ENCODE measurements at places on chromosomes 12 and 14. TPM values are rescaled to one million over a fixed set of nuclear protein-coding genes. Genes with fewer than 3 reads are reported as not detected.

Gene NOP9
- total RNA-seq, result 39.3 TPM

Gene EVL
- total RNA-seq, result 64.0 TPM

Gene TESPA1
- total RNA-seq, result not detected

Gene SSTR1
- total RNA-seq, result 0.93 TPM

Gene CLEC6A
- not detected for total RNA-seq

Gene SIX1
- 0.46 TPM for total RNA-seq

Gene ZDHHC22
- total RNA-seq, result 55.2 TPM

Gene PSMC1
- total RNA-seq, result 99.6 TPM

DNA sequence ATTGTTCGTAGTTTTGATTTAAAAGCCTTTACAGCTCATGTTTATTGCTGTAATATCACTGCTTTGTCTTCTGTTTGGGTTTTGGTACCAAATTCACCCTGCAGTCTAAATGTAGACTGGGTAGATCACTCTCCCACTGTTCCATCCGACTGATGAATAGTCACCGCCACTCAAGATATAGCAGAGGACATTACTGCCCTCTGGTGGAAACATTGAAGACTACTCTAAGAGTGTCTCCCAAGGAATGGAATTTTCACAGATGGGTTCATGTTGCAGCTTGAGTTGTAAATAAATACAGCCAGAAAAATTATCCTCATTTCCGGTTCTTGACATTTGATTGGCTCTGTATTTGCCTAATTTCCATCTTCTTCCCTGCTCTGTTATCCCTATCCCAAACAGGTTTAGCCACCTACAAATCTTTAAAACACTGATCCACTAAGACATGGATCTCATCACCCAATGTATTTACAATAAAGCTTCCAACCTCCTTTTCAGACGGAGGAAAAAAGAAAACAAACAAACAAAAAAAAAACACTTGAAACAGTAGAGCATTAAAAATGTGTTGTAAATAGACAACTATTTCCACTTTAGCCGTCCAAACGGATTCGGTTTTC, 198.3 kb upstream of the CPNE8 start:
- no peak overlapping the region for H3K27ac ChIP-seq
- H3K4me3 ChIP-seq, result no peak overlapping the region
- no peaks in the 10 kb centered on the region for H3K36me3 ChIP-seq
- no peaks in the 10 kb centered on the region for H3K4me1 ChIP-seq

- peak; percentile 97 for DNase-seq
- no peak overlapping the region for H3K4me3 ChIP-seq
- peaks cover 8% of the 10 kb centered on the region for H3K4me1 ChIP-seq
- no peaks in the 10 kb centered on the region for H3K36me3 ChIP-seq
- no peak overlapping the region for H3K27ac ChIP-seq
- H3K27me3 ChIP-seq, result no peaks in the 10 kb centered on the region
Observed at GRCh38 chr14:94136575-94137331, 7.3 kb upstream of the IFI27L2 start.

DNA sequence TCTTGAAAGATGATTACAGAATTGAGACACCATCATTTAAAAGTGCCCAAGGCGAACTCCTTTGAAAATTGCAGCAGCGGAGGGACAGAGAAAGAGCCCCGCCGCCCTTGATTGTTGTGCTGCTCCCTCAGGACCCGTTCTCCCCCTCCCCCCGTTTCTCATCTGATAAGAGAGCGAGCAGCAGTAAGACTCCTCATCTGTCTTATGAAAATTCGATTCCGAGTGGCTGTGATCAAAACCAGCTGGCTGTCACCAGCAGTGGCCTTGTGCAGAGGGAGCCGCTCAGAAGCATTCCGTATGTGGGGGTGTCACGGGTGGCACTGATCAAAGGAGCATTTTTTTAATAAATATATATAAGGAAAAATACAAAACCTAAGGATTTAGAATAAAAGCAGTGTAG, 78.0 kb upstream of the GPATCH2L start:
- no peak overlapping the region for H3K27ac ChIP-seq
- no peak for DNase-seq
- H3K36me3 ChIP-seq, result no peaks in the 10 kb centered on the region
- no peaks in the 10 kb centered on the region for H3K27me3 ChIP-seq

- peak overlapping the region; percentile 69 for H3K27ac ChIP-seq
- H3K4me1 ChIP-seq, result peaks cover 10% of the 10 kb centered on the region
- peak overlapping the region; percentile 43 for H3K4me3 ChIP-seq
- H3K36me3 ChIP-seq, result peaks cover 11% of the 10 kb centered on the region
- no peaks in the 10 kb centered on the region for H3K27me3 ChIP-seq
Observed at GRCh38 chr14:93343797-93344196, 3.2 kb upstream of the COX8C start.

- H3K4me1 ChIP-seq, result no peaks in the 10 kb centered on the region
- H3K27me3 ChIP-seq, result no peaks in the 10 kb centered on the region
- H3K27ac ChIP-seq, result no peak overlapping the region
- no peak for DNase-seq
- H3K4me3 ChIP-seq, result no peak overlapping the region
Observed at GRCh38 chr14:94934276-94934810, 164.4 kb upstream of the GSC start.

DNA sequence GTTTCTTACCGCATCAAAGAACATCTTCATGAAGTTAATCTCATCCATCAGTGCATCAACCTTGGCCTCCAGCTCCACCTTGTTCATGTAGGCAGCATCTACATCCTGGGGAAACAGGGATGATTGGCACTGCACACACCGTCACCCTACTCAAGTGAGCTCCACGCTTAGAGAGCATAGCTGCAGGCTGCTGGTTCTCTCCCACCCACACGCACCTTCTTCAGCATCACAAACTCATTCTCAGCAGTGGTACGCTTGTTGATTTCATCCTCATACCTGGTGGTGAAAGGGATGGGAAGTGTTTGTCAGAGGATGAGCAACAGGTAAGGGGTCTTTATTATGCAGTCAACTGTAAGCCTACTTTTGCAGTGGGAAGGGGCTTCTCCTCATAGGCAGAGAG, 2.3 kb downstream of the KRT5 start:
- no peak overlapping the region for H3K4me3 ChIP-seq
- no peaks in the 10 kb centered on the region for H3K4me1 ChIP-seq
- DNase-seq, result peak; percentile 14
- no peaks in the 10 kb centered on the region for H3K27me3 ChIP-seq
- no peaks in the 10 kb centered on the region for H3K36me3 ChIP-seq

- no peak overlapping the region for H3K27ac ChIP-seq
- DNase-seq, result no peak
- no peaks in the 10 kb centered on the region for H3K36me3 ChIP-seq
- H3K4me1 ChIP-seq, result peaks cover 3% of the 10 kb centered on the region
Observed at GRCh38 chr12:42475106-42475505, 114.4 kb downstream of the PRICKLE1 start.

DNA sequence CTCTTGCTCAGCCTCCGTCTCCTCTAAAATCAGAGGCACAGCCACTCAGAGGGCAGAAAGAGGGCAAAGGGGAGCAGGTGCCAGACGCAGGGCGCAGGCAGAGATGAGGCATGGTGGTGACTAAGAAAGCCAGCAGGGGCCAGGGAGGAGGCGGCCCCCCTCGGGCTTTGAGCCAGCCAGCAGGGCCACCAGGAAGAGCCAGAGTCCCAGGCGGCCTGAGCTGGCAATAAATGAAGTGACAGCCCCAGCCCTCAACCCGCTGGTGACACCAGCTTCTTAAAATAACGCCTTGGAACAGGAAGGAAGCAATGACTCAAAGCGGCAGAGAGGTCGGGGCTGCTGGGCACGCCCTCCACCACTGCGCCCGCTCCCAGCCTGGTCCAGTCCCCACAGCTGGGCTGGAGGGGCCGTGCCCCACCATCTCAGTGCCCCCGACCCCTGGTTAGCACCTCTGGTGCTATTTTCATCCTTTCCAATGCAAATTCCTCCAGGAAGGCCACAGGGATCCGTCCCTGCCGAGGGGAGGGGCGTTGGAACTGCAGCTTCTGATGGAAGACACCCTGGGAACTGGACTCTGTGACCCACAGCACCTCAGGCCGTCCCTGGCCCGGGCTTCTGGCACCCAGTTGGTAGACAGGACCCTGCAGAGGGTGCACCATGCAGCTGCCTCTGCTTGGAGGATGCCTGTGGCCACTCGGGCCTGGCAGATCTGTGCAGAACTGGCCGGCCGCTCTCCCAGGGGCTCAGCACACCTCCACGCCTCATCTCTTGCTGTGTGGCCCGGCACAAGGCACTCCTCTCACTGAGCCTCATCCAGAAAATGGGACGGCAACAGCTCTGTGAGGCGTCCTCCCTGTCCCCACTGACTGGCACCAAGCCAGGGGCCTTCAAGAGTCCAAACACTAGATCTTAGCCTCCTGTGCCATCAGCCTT, 113.7 kb downstream of the NCOR2 start:
- H3K4me3 ChIP-seq, result no peak overlapping the region
- H3K36me3 ChIP-seq, result peaks cover 14% of the 10 kb centered on the region
- no peaks in the 10 kb centered on the region for H3K27me3 ChIP-seq
- DNase-seq, result no peak

DNA sequence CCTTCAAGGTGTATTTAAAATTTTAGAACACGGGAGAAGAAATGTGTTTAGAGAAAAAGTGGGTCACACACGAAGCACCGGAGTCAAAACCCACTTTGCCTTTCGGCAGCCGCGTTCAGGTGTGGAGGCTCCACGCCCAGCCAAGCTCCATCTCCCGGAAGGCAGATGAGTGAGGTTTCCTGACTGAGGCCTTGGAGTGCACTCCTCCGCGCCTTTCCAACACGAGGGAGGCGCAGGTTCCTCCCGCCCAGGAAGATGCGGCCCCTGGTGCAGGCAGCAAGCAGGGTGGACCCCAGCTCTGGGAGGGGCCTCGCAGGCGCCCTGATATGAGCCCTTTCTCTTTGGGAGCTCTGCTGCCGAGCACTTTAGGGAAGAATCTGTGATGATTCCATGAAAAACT, 22.5 kb downstream of the MTA1 start:
- DNase-seq, result no peak
- H3K4me3 ChIP-seq, result no peak overlapping the region
- no peaks in the 10 kb centered on the region for H3K36me3 ChIP-seq
- H3K27me3 ChIP-seq, result no peaks in the 10 kb centered on the region
- H3K27ac ChIP-seq, result no peak overlapping the region

DNA sequence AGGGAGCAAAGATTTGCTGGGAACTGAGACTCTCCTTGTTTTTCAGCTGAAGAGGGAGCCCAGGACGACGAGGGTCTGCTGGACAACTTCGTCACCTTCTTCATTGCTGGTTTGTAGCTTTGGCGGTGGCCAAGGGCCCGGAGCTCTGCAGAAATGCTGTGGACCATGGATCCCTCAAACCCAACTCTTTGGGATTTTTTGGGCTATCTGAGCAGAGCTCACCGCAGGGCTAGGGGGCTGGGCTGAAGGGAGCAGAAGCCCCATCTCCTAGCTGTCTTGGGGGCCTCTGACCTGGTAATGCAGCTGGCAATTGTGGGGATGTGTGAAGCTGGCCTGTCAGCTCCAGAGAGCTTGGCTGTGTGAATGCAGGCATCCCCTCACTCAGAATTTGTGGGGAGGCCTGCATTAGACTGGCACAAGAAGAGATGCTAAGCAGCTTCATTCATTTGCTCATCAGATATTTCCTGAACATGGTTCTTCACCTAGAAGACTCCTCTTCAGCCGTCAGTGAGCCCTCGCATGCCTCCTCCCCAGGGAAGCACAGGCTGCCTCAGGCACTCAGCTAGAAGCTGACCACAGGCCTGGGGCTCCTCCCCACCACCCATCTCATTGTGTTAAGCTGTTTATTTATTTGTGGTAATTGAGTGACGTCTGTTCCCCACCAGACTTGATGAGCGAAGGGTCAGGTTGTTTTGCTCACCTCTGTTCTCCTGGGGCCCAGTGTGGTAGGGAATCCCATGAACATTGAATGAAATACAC, 32.2 kb downstream of the CYP46A1 start:
- DNase-seq, result no peak
- no peaks in the 10 kb centered on the region for H3K36me3 ChIP-seq
- H3K4me3 ChIP-seq, result no peak overlapping the region
- no peaks in the 10 kb centered on the region for H3K4me1 ChIP-seq
- no peaks in the 10 kb centered on the region for H3K27me3 ChIP-seq
- no peak overlapping the region for H3K27ac ChIP-seq

GRCh38 chr12:114729731-114730130, 45.8 kb upstream of the TBX3 start:
- peaks cover 7% of the 10 kb centered on the region for H3K4me1 ChIP-seq
- no peaks in the 10 kb centered on the region for H3K36me3 ChIP-seq
- H3K27me3 ChIP-seq, result peaks cover 10% of the 10 kb centered on the region
- H3K4me3 ChIP-seq, result no peak overlapping the region

DNA sequence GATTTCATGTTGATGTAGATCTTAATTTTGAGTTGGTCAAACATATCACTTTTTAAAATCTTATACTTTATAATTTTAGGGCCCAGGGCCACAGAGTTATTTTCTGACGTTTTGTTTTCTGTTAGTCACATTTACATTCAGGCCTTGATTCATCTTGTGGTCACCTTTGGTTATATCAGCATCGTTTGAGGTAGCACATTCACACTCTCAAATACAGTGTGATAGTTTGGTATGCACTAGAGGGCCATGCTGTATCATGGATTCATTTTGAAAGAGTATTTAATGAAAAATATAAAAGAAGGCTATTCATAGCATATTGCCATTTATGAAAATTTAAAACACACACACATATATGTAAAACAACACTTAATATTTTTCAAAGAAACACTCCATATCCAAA, 274.6 kb downstream of the RAD51B start:
- no peaks in the 10 kb centered on the region for H3K36me3 ChIP-seq
- DNase-seq, result no peak
- H3K4me3 ChIP-seq, result no peak overlapping the region
- no peaks in the 10 kb centered on the region for H3K4me1 ChIP-seq
